Foreskin fibroblast (primary cell): ENCODE measurements at places on chromosomes 7 and 10.

DNA sequence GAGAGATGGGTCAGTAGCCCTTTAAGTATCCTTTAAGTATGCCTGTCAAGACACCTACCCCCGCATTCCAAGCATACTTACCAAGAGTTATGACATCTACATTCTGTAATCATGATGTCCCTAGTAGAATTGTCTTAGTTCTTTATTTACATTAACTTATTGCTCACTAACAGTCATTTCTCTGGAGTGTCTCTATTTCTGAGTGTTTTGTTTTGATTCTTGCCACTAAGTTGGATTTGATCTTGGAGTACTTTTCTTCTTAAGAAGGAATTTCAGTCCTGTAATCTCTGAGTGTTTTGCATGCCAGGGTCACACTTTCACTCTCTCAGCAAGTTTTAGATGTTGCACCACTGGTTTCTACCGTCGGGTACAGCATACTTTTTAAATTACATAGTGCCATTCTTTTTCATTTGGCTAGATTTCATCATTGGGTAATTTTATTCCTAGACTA lies 1053.9 kb downstream of the KCNMA1 start:
- DNase-seq: peak; percentile 87

GRCh38 chr7:151936207-151936606 lies 20.0 kb upstream of the GALNTL5 start:
- no peak for DNase-seq

- DNase-seq: peak; percentile 87
Measured at GRCh38 chr10:59387951-59388670, 25.8 kb upstream of the FAM13C start.

GRCh38 chr10:110258542-110258941 lies 46.2 kb downstream of the SMNDC1 start:
- no peak for DNase-seq

DNA sequence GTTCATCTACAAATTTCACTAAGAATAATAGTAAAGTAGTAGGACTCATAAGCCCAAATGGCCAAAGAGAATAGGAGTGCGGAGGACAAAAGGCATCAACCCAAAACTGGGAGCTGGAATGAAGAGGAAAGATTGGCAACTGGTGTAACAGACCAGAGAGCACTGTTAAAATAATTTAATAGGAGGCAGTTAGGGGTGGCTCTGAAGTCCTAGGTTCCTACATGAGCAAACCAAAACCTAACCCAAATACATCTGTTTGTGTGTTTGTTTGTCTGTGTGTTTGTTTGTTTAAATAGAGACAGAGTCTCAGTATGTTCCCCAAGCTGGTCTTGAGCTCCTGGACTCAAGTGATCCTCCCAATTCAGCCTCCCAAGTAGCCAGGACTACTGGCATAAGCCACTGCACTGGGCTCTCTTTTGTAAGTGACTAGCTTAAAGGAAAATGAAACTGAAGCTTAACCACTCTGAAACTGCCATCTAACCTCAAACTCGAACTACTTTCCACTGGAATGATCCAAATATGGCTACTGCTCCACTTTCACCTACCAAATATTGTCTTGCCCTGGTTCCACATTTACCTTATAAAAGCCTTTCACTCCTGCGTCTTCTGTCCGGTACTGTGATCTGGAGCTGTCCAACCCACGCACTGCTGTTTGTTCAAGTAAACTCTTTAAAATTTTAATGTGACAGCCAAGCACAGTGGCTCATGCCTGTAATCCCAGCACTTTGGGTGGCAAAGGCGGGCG lies 94.9 kb downstream of the AKR1D1 start:
- no peak for DNase-seq

DNA sequence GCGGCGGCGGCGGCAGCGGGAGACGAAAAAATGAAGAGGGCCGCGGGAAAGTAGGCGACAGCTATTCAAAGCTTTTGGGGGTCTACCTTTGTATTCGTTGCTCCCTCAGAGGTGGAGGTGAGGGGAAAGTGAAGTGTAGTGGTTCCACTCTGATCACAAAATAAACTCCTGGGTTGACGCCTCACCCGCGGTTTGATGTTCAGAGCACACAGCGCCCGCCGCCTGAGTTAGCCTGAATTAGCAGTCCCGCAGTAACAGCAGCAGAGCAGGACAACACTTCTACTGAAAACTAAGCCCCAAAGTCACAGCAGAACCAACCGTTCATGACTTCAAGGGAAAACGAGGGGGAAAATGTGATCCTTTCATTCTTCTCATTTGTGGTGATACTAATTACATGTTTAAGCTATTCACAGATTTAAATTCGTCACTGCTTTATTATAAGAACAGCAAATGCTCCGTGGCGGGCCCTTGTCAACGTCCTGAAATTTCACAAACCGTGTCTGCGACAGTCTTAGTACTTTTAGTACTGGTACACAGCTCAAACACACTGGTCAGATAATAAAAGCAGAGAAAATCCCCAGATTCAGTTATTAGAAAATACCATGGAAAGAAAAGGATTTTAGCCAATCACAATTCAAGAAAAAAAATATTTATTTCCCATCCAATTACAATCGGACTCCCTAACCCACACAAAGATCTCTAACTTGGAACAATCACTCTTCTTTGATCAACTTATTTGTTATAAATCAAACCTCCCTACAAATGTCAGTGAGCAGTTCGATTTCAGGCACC lies 563 bp upstream of the JMJD1C start:
- peak; percentile 68 for DNase-seq

- DNase-seq: no peak
Measured at GRCh38 chr7:124009321-124009720, 23.5 kb downstream of the TMEM229A start.

DNA sequence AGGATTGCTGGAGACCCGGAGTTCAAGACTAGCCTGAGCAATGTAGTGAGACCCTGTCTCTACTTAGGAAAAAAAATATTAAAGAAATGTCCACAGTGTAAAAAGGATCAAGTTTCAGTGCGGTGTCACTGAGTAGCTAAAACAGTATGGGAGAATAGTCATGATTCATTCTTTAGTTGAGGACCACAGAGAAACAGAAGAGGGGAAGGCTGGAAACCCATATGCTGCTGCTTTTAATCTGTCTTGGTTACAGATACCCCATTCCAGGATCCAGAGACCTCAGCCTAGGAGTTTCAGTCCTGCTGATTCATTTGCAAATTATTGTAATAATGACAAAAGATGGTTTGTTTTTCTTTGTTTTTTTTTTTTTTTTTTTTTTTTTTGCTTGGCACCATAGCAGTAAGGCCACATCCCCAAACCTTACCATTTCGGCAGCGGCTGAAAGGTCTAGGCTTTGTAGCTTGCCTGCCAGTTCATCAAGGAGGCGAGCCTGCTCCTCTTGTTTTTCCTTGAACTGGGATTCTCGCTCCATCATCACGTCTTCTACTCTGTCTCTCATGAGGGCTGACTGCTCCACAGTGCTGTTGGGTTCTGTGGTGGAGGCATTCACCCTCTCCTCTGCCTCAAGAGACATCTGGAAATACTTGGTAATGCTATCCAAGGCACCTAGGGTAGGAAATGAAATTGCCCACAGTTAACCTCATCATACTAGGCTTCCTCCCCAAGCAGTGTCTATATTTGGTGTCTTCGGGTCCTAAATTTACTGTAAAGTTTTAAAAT lies 44.2 kb downstream of the DLD start:
- peak; percentile 82 for DNase-seq

- no peak for DNase-seq
Measured at GRCh38 chr10:62054408-62054807, 152.9 kb downstream of the ARID5B start.

DNA sequence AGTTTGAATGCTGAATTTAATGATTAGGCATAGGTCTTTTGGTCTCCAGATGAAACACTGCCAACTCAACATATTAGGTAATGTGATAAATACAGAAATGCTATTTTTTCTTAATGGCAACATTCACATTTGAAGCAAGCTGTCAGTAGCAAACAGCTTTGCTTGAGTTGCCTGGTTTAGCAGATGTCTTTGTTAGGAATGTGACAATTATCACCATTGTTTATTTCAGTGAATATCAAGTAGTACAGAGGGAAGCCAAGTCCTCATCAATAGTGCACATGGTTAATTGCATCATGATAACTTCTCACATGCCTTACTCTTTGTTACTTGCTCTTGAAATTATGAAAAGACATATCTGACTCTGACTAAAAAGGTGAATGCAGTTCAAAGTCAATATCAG lies 23.7 kb upstream of the SEPTIN7 start:
- no peak for DNase-seq

- DNase-seq: peak; percentile 59
Measured at GRCh38 chr10:129971381-129972144, 7.5 kb upstream of the EBF3 start.

DNA sequence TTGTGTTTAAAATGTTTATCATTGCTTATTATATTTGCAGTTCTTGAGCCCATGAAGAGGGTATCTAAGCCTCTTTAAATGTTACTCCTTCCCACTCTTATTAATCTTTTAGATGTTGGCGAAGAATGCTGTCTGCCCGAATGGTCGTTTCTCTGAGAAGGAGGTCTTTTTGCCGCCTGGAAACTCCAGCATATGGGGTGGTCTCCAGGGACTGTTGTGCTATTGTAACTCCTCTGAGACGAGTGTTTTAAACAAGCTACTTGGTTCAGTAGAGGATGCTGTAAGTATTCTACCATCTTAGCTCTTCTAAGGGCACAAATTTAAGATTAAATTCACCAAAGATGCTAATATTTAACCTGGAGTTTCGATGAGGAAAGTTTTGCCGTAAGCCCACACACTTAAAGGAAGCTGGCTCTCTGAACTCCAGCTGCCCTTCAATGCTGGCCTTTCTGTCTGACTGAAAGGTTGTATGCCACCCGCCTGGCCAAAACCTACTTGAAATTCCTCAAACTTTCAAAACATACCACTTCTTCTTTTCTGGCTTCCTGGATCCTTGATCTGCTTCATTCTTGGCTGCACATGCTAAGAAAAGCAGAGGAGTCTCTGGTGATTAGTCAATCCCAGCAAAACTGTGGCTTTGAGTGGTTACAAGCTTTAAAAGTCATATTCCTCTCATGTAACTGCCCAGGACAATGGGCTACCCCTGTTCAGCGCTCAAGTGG lies 74.7 kb downstream of the ABCA13 start:
- no peak for DNase-seq

DNA sequence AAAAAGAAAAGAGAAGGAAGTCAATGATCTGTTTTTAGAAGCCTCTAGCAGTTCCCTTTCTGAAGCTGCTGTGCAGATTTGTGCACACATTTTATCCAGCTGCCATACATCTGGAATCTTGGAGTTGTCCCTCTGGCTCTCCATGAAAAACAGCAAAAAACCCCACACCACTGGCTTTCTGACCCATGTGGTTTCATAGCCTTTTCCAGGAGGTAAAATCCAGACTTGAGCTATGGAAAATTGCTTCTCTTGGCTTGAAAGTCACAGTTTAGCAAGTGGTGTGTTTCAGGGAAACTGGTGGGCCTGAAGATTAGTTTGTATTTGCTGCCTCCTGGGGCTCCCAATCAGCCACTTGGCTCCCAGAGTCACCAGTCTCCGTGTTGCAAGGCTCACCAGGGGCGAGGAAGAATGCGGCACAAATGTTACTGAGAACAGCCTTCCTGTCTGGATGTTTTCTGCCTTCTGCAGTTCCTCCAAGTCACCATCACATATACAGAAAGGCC lies 50.1 kb upstream of the ADRB1 start:
- DNase-seq: peak; percentile 50

DNA sequence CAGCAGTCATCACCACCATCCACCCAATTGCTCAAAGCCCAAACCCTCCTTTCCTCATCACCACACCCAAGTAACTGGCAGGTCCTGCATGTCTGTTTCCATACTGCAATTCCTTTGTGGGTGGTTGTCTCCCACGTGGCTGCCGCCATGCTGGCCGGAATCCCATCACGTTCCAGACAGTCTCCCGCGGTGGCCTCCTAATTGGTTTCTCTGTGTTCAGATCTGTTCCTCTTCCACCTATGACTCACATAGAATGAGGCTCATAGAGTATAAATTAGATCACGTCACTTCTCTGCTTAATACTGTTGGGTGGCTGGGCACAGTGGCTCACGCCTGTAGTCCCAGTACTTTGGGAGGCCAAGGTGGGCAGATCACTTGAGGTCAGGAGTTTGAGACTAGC lies 813.0 kb downstream of the TYW1 start:
- no peak for DNase-seq

- DNase-seq: peak; percentile 97
Measured at GRCh38 chr7:42236976-42237810, at the start of gene GLI3. Gene GLI3 (minus strand): TSS chr7:42237209. CDS start chr7:42223253, 13,956 bp downstream.

- peak; percentile 93 for DNase-seq
Measured at GRCh38 chr10:12707461-12708185, 293.9 kb downstream of the CCDC3 start.

GRCh38 chr10:11290156-11290890 lies 272.7 kb downstream of the CELF2 start:
- DNase-seq: no peak

GRCh38 chr10:73076360-73077183 lies 20.1 kb downstream of the P4HA1 start:
- peak; percentile 57 for DNase-seq

- no peak for DNase-seq
Measured at GRCh38 chr10:13492493-13493180, 36.2 kb downstream of the BEND7 start.

DNA sequence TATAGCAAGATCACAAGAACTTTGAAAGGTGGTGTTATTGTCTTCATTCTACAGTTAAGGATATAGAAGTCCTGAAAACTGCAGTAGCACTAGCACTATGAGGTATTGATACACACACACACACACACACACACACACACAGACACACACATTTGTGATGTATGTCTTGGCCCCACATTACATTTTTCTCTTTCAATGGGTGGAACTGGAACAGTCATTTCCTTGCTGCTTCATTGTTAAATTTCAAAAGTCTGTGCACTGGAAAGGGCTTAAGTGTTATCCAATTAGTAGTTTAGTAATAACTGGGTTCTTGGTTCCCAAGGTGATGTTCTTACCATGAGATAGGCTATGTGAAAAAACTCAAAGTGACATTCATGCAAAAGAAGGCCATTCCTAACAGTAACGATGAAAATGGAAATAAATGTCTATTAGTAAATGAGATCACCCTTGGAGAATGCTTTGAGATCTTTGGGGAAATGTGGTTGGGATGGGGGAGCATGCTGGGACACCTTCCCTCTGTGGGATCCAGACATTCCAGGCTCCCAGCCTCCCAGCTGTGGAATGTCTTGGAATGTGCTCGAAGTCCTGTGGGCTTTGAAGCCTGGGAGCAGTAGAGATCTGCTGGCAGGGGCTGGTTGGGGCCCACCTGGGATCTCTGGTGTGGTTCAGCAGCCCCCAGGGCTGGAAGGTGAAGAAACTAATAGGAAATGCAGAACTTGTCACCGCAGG lies 37.4 kb upstream of the CALD1 start:
- DNase-seq: peak; percentile 55

GRCh38 chr10:78861529-78862327 lies 207.0 kb upstream of the ZMIZ1 start:
- DNase-seq: no peak

GRCh38 chr7:135100856-135101255 lies 47.0 kb upstream of the TMEM140 start:
- peak; percentile 6 for DNase-seq
